ENCODE measurements at places on chromosomes 11 and 22.

- peak; percentile 64 for DNase-seq
Measured at GRCh38 chr11:36258730-36259360, 30.4 kb downstream of the COMMD9 start.

GRCh38 chr11:120285256-120285655 lies 39.8 kb upstream of the TLCD5 start:
- DNase-seq = no peak

DNA sequence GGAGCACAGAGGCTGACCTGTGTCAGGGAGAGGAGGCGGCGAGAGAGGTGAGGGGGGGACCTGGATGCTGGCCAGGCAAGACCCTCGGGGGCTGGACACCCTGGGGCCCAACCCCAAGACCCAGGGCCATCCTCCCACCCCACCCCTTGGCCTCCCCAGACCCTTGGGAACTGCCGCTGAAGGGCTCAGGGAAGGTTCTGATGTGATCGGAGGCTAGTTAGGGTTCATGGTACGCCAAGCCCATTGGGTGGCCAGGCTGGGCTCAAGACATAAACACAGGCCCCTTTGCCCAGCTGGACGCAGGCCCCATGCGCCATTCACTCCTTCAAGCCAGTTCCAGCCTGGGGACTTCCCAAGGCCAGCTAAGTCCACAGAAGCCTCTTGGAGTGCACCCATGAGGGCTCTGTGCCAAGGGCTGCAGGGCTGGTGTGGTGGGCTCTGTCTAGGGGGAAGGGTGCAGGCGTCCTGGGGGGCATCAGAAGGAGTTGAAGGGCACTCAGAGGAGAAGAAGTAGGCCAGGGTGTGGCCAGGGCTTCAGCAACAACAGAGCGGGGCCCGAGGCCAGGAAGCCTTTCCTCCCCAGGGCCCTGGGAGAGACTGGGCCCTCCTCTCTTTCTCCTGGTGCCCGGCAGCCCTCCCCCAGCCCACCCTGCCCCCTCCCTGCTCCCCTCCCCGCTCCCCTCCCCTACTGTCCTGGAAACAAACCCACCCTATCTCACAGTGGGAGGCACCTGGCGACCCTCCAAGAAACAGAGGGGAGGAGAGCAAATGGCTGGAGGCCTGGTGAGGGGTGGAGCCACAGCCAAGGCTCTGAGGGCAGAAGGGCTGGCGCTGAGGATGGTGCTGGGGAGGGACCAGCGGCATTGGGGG lies 12.9 kb downstream of the TSPAN32 start:
- no peak for DNase-seq

- DNase-seq = no peak
Measured at GRCh38 chr22:45262931-45263462, 21.8 kb upstream of the UPK3A start.

DNA sequence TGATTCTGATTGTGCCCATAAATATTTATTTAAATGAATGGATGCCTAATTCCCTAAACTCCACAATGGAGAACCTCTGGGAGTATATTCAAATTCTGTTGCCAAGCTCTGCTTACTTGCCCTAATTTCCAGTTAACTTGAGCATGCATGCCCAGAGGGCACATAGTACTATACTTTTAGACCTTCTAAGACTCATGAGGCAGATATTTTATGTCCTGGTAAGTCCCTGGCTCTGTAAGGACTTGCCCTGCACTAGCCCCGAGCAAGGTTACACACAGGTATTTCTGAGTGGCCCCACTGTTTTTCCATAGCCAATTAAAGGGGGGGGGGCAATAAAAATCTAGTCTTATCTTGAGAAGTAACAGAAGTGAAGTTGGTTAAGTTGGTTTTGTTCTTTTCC lies 21.1 kb upstream of the CAPRIN1 start:
- DNase-seq = no peak

- no peak for DNase-seq
Measured at GRCh38 chr22:36797911-36798673, 18.7 kb downstream of the PVALB start.

DNA sequence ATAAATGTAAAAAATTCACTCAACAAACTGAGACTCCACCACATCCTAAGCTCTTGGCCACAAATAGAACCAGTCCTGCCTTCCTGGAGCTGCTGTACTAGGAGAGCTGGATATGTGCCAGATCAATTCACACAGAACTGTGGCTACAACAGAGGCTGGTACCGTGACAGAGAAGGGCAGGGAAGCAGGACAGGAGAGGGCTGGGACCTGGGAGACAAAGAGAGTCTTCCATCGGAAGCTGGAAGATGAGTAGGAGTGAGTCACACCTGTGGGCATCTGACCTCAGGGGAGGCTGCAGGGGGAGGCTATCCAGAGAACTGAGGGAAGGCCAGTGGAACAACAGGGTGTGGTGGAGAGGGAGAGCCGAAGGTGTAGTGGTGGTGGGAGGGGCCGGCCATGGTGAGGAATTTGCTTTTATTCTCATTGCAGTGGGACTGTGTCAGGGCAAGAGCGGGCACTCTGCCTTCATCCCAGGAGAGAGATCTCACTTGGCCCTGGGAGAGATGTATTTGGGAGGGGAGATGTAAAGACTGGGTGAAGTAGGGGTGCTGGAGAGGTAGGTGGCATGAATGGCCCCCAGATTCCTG lies 1.9 kb upstream of the LTBP3 start:
- no peak for DNase-seq

GRCh38 chr11:13463779-13464290 lies 813 bp upstream of the BTBD10 start:
- no peak for DNase-seq

- DNase-seq = no peak
Measured at GRCh38 chr11:18013790-18014507, 1.1 kb upstream of the SERGEF start.

GRCh38 chr22:12697441-12697840 lies 2830.6 kb upstream of the OR11H1 start:
- DNase-seq = no peak

DNA sequence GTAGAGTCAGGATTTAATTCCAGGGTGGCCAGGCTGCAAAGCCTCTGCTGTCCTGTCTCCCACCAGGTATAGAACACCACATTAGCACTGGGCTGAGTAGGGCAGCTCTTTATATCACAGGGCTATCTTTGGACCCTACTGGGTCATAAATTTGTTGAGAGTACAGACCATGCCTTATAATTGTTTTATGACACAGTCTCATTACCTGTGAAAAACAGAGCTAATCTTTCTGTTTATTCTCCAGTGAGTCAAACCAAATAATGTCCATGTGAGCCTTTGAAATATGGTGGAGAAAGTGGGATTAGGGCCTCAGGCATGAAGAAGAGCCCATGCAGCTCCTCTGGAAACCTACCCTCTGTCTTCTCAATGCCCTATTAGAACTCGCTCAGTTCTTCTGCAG lies 49.6 kb upstream of the KIRREL3 start:
- no peak for DNase-seq

GRCh38 chr11:72328366-72329224 lies 84.6 kb upstream of the PHOX2A start:
- no peak for DNase-seq

GRCh38 chr22:41023299-41023623 lies 69.1 kb upstream of the EP300 start:
- DNase-seq = no peak

DNA sequence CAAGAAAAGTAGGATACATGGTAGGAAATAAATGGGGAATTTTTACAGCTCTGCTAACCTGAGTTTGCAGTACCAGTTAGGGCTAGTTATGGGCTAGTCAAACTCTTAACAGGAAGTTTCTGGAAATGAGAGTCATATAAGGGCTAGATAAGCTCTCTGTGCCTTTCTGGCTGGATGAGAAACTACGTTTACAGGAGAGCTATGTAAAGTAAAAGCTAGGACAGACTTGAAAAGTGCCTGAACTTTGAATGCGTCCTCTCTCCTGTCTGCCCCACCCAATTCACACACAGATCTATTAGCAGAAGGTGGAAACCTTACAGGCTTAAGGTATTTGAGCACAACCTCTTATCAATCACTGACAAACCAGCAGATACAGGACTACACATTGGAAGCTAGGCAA lies 167.1 kb downstream of the SNX19 start:
- DNase-seq = no peak

GRCh38 chr11:126202646-126203359 lies 8.6 kb downstream of the RPUSD4 start:
- DNase-seq = no peak

- no peak for DNase-seq
Measured at GRCh38 chr11:132999031-132999430, 533.3 kb downstream of the OPCML start.

- no peak for DNase-seq
Measured at GRCh38 chr22:49566693-49567092, 261.0 kb downstream of the BRD1 start.

- DNase-seq = no peak
Measured at GRCh38 chr11:36385121-36385970, 89.3 kb downstream of the PRR5L start.

GRCh38 chr11:10407055-10407454 lies 48.0 kb upstream of the AMPD3 start:
- peak; percentile 44 for DNase-seq

GRCh38 chr22:29741926-29742325 lies 22.1 kb downstream of the CABP7 start:
- DNase-seq = no peak

- no peak for DNase-seq
Measured at GRCh38 chr11:29300420-29300819, 716.4 kb downstream of the KCNA4 start.

- no peak for DNase-seq
Measured at GRCh38 chr22:36223504-36223903, 15.8 kb downstream of the APOL2 start.

GRCh38 chr11:124941703-124942102 lies 5.9 kb upstream of the HEPACAM start:
- DNase-seq = no peak

GRCh38 chr11:78254268-78254667 lies 65.5 kb downstream of the USP35 start:
- DNase-seq = no peak

- peak; percentile 61 for DNase-seq
Measured at GRCh38 chr11:827146-827896, 398 bp upstream of the CRACR2B start.

- DNase-seq = no peak
Measured at GRCh38 chr22:39524753-39525657, 4.6 kb downstream of the ATF4 start.

- no peak for DNase-seq
Measured at GRCh38 chr11:106302416-106302815, 225.0 kb downstream of the AASDHPPT start.

DNA sequence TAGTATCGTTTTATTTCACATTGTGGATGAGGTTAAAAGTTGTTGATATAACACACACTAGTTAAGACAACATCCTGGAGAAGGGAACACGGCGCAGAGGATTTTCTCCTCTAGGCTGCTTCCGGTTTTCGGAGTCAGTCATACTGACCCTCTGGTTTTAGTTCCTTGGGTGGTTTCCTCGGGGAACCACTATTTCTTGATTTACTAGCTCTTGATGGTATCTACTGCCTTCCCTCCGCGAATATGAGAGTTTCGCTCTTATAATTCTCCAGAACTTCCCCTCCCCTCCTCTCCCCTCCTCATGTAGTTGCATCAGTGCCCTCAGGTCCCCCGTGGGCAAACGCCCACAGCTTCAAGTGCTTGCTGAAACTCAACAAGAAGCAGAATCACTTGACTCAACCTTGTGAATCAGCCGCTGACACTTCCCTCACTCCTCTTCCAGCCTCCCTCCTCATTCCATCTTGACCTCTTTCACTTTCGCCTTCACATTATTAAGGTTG lies 15.9 kb upstream of the APOBEC3A start:
- DNase-seq = peak; percentile 25

GRCh38 chr11:909406-909805 lies 1.2 kb downstream of the CHID1 start:
- DNase-seq = no peak

DNA sequence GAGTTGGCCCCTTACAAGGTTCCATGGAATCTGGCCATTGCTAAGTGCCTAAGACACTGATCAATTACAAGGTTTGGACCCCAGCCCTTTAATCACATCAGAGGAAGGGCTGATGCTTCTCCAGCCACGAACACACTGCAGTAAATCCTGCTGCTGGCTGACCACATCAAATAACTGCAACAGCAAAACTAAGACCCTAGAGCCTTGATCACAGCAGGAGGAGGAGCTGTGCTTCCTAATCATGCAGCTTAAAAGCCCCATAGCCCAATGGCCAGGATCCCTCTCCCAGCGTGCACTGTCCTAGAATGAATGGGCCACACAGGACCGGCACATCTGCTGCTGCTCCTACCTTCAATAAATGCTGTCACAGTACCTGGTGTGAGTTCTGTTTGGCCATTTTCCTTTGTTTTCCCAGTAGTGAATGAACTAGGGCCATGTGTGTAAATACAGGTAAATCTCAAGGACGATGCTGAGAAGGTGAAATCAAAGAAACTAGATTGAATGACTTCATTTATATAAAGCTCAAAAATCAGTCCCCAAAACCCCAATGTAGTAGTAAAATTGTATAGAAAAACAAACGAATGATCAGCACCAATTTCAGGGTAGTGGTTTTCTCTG lies 12.7 kb downstream of the ZP1 start:
- DNase-seq = no peak

DNA sequence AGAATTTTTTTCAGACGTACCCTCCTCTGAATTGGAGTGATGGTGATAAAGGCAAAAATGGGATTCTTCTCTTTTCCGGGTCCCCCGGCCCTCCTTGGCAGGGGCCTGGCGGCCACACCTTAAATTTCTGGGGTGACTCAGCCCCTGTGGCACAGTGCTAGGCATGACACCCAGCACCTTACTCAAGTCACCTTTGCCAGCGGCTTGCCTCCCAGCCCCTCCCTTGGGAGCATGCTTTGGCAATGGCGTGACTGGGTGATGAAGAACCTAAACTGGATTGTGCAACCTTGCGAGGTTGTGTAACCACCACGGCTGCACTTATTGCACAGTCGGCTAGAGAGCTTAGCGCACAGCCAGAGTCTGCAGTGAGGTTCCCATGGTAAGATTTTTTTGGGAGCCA lies 16.2 kb upstream of the LDLRAD3 start:
- peak; percentile 98 for DNase-seq

GRCh38 chr11:10413268-10413667 lies 41.8 kb upstream of the AMPD3 start:
- peak; percentile 89 for DNase-seq

DNA sequence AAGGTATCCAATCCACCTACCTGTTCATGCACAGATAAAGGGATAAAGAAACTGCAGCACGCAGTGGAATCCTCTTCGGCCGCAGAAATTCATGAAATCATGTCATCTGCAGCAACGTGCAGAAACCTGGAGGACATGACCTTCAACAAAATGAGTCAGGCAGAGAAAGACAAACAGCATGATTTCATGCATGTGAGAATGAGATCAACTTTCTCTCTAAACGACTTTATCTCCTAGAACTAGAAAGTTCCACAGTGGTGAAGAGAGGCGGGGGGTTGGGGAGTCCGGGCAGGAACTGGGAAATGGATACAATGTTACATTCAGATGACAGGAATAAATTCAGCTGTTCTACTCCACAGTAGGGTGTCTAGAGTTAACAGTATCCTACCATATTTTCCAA lies 9.9 kb downstream of the RGL4 start:
- DNase-seq = no peak

All from HL-60 (cell line).